Activated CD4-positive, alpha-beta T cell treated with anti-CD3 and anti-CD28 coated beads, Interleukin-2, Interleukin-4, amounts not matched to agents 100 ng/mL and 50 ng/mL, durations not matched to agents 16 hours and 8 hours (primary cell): ENCODE measurements at places on chromosomes 12 and 14.

GRCh38 chr14:61561657-61562276, 133.5 kb upstream of the HIF1A start:
- no peak for DNase-seq

GRCh38 chr12:11732023-11732422, 82.5 kb downstream of the ETV6 start:
- no peak for DNase-seq

DNA sequence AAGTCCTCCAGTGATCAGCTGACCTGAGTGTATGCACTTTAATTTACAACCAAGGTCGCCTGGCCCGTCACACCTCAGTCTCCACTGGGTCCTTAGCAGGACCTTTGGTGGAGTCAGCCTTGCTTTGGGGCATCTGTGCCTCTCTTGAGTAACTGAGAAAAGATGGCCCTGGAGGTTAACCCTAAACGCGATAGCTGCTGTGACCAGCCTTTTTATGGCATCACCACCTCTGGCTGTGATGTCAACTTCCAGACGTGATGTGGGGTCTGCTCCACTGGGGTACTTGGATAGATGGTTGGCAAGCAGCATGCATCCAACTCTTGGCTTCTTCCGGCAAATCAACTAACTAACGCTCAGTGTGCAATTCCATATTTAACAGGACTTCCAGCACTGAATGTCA, 122.8 kb upstream of the RTL1 start:
- no peak for DNase-seq

DNA sequence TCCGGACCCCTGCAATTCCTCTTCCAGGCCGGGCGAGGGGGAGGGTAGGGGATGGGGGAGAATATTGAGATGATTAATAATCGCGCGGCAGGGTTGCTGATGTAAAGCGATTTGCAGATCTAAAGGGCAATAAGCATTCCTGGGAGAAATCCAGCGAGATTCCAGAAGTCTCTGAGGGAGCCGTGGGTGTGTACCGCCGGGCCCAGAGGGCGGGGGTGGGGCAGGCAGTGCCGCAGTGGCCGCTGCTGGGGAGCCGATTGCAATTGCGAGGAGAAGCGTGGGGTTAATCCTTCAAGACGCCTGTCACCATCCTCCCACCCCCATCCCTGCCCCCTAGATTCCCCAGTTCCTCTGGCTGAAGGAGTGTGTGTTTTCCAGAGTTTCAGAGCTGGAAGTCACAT, 16.4 kb downstream of the FOS start:
- no peak for DNase-seq

DNA sequence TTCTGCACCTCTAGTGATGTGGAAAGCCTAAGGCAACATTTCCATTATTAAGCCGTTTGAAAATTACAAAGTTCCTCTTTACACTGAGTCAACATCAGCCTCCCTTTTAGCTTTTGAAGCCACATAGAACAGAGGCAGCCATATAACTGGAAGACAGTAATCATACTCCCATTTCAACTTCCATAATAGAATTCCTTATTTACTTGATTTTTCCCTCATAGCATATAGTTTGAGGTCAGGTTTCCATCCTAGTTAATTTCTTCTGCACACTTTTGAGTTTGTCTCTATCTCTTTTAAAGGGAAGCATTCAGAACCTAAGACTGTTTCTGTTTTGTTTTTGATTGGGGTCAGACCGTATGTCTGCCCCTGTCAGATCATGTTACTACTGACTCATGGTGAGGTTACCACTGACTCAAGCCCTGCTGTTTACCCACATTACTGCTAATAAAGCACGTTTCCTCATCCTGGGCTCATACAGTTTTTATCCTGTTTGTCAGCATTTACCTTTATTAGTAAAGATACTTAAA, 161.0 kb downstream of the SLC38A4 start:
- peak; percentile 51 for DNase-seq

GRCh38 chr14:22811722-22812121, 3.5 kb downstream of the SLC7A7 start:
- DNase-seq = no peak

- DNase-seq = no peak
Observed at GRCh38 chr12:92721130-92721529, 18.3 kb downstream of the PLEKHG7 start.

DNA sequence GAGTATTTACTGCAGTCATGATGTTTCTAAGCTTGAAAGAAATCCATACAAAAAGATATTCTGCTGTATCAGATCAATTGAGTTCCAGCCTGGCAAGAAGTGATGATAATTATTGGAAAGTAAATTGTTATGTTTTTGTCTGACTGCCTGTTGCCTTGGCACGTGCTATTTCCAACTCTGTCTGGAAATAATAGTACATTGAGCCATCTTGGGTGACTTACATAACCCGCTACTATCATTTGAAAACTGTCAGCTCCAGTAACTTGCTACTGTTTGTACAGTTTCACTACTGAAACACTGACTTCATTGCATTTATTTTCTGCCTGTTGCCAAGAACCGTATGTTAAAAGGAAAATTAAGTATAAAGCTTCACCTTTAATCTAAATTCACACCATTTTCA, 318.6 kb downstream of the ITPR2 start:
- no peak for DNase-seq

DNA sequence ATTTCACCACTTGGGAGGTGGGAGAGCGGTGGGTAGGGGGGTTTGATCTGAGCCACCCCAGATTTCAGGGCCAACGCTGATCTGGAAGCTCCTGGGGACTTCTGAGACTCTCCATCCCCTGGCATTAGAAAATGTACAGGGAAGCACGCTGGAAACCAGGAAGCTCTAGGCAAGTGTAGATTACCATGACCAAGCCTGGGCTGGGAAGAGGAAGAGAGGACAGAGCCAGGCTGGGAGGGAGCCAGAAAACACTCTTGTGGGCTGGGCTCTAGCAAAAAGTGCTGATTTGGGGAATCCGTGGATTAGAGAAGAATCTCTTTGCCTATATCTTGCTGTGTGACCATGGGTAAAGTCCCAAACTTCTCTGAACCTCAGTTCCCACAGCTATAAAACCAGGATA, 236.7 kb downstream of the BCL11B start:
- no peak for DNase-seq

- peak; percentile 11 for DNase-seq
Observed at GRCh38 chr12:46153268-46153872, 115.5 kb downstream of the SLC38A1 start.

DNA sequence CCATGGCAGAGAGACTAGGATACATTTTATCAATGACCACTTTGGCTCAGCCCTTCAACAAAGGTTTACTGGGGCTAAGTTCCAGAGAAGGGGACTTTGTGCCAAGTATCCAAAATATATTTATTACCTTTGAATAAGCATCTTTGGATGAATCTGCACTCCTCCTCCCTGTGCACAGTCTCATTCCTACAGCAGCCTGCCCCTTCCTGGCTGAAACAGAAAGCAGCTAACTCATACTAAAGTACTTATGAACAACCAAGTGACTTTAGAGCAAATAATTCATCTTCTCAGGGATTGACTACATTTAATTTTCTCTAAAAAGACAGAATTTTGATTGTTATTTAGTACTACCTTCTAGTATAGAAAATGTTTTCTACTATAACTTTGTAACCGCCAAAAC, 47.8 kb upstream of the ETV6 start:
- DNase-seq = no peak

DNA sequence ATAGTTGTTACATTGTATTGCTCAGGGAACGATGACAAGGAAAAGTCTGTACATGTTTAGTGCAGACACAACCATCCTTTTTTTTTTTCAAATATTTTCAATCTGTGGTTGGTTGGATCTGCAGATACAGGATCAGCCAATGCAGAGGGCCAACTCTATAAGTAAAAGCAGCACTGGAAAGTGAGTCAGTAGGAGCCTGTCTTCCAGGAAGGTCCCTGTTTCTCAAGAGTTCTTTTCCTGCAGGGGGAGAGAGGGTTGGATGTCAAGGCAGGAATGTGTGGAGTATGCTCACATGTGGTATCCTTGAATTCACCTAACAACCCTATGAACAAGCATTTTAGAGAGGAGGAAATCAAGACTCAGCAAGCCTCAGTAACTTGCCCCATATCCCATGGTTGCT, 409.1 kb downstream of the NPAS3 start:
- DNase-seq = no peak

DNA sequence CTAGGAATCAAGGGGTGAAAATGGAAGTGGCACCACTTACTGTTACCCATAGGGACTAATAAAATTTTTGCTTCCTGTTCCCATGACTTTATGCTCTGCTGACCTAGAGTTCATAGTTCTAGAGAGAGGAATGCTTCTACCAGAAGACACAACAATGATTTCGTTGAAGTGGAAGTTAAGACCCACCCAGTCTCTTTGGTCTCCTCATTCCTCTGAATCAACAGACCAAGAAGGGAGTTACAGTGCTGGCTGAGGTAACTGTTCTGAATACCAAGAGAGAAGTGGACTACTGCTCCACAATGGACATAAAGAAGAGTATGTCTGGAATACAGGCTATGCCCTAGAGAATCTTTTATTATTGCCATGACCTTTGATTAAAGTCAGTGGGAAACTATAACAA, 23.5 kb upstream of the DYRK2 start:
- DNase-seq = no peak

DNA sequence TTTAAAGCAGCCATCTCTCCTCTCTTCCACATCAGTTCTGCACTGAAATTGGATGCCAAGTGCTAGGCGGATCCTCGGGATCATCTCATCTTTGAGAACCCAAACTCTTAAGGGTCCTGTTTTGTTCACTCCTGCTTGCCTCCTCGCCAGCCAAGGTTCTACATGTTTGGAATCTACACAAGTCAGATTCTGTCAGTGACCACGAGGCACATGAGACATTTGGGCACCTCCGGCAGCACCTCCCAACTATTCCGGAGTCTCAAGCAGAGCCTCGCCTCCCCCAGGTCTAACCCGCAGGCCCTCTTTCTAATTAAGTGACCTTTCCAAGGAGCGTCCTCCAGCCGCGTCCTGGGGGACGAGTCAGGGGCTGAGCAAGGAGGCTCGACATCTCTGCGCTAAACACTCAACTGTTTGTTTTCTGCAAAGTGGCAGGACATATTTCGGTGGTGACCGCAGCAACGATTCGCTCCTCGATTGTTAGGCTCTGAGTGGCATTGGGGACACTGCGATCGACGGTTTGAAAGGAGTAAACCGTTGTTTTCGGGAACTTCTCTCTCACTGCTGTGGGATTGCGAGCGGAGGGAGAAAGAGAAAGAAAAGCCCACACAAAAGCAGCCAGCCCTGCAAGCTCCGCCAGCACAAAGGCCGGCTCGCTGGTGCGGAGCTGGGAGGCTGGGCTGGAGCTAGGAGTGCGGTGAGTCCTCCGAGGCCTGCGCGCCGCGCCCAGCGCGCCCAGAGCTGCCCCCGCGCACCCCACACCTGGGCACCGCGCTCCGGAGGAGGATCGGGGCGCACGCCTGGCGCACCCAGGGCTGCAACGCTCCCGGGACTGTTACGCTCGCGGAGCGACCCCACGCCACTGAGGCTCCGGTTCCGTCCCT, 640 bp downstream of the ARMH4 start:
- DNase-seq = no peak

- DNase-seq = no peak
Observed at GRCh38 chr14:62445570-62445969, 599.7 kb downstream of the KCNH5 start.

DNA sequence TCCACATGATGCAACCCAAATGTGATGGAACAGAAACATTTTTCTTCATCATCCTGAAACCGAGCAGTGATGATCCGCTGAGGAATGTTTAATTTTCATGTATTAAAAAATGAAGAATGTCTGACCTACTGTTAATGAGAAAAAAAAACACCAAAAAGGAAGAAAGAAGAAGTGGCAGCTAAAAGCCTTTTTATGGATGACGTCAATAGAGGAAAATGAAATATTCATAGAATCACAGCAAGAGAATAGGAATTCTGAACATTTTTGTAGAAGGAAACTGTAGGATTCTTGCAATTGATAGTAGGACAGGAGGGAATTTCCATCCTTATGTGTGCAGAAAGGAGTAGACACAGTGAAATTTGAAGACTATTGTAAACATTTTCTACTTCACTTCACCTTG, 112.9 kb downstream of the PRKCH start:
- DNase-seq = no peak

- DNase-seq = peak; percentile 36
Observed at GRCh38 chr12:95548539-95549391, 2.5 kb downstream of the USP44 start.

DNA sequence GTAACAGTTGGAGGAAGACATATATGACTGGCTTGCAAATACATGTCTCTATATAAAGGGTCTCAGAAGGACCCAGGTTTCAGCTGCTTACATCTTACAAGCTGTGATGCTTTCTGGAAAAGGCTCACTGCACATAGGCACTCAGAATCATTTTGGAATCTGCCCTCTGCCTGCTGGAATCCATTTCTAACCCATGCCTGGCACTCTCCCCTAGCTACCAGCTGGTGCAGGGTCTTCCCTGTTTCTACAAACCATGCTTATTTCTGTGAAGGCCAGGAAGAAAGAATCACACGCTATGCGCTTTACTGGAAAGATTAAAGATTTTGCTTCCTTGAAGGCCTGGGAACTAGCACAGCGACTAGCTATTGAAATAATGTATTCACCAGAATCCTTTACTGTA, 151.3 kb downstream of the DICER1 start:
- DNase-seq = no peak

- DNase-seq = no peak
Observed at GRCh38 chr14:73755434-73756014, 41.3 kb upstream of the PNMA1 start.

GRCh38 chr14:103662029-103662428, 33.0 kb downstream of the KLC1 start:
- no peak for DNase-seq

GRCh38 chr14:64722842-64723447, 18.7 kb downstream of the PLEKHG3 start:
- no peak for DNase-seq

DNA sequence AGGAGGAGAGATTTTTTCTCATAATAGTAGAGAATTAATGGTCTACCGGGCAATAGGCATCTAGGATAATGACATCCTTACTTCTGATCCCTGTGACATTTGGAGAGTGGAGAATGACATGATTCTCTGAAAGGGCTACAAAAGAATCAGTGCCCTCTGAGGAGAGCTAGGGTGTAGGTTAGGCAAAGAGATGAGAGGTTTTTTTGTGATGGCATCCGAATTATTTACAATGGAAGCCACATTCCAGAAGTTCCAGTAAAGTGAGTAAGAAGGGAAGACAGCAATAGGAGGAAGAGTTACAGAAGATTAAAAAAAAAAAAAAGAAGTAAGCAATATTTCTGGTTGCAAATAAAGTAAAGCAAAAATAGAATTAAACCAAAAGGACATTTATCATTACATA, 478.0 kb downstream of the RMST start:
- no peak for DNase-seq

- no peak for DNase-seq
Observed at GRCh38 chr12:1523558-1524050, 70.8 kb downstream of the FBXL14 start.
